Right renal cortex interstitium (tissue), 3 donors: ENCODE measurements at places on chromosomes 7 and 10.
A peak's percentile ranks its signal among the peaks of the same experiment; 100 is the strongest.

DNA sequence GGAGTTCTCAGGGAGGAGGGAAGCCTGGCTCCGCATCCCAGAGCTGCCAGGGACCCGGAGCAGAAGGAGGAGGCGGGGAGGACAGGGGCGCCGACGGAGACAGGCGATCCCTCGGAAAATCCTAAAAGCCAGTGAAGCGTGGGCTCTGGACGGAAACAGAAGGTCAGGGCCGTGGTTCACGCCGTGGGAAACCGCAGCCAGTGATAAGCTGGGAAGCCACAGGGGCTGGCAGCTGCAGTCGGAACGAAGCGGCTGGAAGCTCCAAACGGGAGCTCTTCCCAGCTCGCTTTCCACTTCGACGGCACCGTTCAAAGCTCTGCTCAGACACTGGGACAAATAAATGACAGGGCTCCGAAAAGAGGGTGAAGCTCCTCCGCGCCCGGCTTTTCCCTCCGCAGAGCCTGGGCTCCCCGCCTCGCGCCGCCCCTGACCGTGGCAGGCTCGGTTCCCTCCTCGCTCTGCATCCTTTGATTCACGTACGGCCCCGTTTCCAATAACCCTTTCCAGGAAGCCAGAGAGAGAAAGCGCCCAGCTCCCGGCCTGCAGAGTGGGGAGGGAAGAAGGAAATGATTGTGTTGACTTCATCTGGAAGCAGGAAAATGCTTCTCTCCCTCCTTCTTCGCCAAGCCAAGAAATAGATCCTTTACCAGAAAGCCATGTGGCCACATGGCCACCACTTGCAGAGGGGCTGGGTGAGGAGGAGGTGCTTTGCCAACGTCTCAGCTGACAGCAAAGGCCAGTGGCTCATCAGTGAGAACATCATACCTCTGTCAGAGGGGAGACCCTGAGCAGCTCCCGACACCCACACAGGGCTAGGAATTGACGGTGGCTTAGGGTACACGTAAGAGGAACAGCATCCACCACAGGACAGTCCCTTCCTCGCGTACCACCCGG is 57.4 kb downstream of the ADRB1 start:
- peak; percentile 15 for DNase-seq

DNA sequence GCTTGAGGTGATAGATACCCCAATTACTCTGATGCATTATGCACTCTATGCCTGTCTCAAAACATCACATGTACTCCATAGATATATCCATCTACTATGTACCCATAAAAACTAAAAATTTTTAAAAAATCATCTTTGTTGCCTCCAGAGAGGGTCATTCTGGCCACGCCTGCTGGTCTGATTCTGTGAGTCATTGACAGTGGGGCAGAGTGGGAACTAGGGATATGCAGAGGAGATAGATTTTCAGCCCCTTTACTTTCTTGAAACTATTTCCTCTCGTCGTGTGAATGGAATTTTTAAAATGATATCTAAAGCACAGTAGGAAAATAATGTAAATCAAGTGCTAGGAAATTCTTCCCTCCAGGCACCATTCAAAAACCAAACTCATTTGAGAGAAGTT is 715.0 kb upstream of the NRP1 start:
- DNase-seq, result no peak

DNA sequence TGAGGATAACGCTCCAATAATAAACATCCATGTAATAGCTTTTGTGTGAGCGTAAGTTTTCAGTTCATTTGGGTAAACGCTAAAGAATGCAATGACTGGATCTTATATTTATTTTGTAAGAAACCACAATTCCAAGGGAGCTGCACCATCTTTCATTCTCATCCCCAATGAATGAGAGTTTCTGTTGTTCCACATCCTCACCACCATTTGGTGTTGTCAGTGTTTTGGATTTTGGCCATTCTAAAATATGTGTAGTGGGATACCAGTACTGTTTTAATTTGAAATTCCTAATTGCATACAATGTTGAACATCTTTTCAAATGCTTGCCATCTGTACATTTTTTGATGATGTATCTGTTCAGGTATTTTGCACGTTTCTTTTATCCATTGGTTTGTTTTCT is 50.9 kb upstream of the SEMA3D start:
- DNase-seq, result no peak

DNA sequence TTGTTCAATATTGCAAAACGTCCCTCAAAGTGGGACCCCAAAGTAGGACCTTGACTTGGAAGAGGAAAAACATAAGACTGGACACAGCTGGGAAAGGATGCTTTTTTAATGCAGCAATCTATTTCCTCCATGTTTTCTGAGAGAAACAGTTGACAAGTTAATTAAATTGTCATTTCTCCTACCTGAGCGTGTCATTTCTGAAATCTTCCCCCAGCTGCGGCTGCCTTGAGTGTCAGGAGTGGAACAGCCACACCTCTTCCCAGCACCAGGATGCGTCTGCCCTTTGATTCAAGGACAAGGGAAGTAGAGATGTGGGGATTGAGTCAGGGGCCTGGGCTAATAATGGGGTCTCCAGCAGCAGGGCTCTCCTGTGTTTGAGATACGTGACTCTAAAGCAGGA is 171.3 kb downstream of the HECW1 start:
- DNase-seq, result no peak

GRCh38 chr10:3787016-3787400 is 2.0 kb upstream of the KLF6 start:
- no peak for DNase-seq

DNA sequence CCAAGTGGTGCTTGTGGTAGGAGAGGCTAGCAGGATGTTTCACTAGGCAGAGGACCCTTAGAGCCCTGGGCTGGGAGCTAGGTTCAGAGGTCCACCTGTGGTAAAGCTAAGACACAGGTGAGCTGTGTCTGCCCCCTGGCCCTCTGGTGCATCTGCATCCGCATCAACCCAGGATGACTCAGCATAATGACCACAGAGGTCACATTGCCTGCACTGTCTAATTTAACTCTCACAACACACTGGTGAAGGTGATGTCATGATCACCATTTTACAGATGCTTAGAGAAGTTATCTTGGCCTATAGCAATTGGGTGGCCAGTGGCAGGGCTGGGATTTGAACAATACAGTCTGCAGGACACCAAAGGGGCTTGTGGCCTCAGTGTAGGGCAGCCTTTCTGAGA is 33.1 kb downstream of the HABP2 start:
- no peak for DNase-seq

DNA sequence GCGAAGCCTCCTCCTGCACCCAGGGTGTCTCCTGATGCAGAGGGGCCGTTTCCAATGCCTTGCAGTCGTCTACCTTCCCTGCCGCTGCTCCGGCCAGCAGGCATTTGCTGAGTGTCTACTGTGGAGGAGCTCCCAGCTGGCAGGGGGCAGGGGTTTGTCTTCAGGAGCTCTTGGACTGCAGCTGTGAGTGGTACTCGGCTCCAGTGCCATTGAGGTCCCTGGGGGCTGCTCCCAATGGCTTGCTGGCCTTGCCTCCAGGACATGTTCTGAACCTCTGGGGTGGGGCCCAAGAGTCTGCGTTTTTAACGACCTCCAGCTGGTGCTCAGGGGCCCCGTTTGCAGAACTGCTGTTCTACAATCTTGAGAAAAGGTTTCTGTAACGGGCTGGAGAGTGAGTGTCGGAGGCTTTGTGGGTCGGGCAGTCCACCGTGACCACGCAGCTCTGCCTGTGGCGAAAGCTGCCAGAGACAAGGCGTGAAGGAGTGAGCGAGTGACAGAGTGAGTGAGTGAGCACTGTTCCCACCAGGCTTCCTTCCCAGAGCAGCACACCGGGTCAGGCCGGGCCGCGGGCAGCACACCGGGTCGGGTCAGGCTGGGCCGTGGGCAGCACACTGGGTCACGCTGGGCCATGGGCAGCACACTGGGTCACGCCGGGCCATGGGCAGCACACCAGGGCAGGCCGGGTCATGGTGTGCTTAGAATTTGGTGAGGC is 520.2 kb downstream of the PTPRN2 start:
- DNase-seq, result no peak

GRCh38 chr10:62270020-62270419 is 1.4 kb upstream of the RTKN2 start:
- no peak for DNase-seq

- no peak for DNase-seq
These were observed 3.7 kb upstream of the CYP3A43 start for GRCh38 chr7:99824091-99824490.

DNA sequence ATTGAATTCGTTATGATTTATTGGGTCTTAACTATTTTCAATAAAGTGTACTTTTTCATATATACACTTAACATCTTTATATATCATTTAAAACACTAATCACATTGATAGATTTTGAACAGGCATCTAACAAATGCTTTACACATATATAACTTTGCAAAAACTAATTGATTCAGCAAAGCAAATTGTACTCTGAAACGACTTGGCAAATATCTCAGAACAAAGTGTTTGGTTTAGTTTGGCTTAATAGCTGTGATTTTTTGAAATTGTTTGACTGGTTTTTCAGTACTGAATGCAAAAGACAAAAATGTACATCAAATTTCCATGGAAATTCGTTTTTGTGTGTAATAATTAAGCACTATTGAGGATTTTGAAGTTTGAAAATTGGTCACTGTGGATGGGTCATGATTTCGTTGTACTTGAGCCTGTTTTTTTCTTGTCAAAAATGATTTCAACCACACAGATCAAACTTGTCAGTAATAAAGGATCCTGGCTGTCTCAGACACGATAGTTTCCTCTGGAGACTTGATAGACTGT is 125.3 kb upstream of the SLC25A13 start:
- DNase-seq, result no peak
